Right lobe of liver (tissue), 6 donors: ENCODE measurements at places on chromosomes 2 and 18. TPM values are rescaled to one million over a fixed set of nuclear protein-coding genes. Genes with fewer than 3 reads are reported as not detected.

- DNase-seq: no peak
Measured at GRCh38 chr2:169190197-169190775, 120.9 kb downstream of the DHRS9 start.

GRCh38 chr18:79525556-79526467 is 130.1 kb downstream of the NFATC1 start:
- no peak for DNase-seq

GRCh38 chr2:187991389-187991788 is 300.3 kb upstream of the GULP1 start:
- no peak for DNase-seq

- DNase-seq: no peak
Measured at GRCh38 chr18:47978603-47979002, 48.1 kb upstream of the SMAD2 start.

DNA sequence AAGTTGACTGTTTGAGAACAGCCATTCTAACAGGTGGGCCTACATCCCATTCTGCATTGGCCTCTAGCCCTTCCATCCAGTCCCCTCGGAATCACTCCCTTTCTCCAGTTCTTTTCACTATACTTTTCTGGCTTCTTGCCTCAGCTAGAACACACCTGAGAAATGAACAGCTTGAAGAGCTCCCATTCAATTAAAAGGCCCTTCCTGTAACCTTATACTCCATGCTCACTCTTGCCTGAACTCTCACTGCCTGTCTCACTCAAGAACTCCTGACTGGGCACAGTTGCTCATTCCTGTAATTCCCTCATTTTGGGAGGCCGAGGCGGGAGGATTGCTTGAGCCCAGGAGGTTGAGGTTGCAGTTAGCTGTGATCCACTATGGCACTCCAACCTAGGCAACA is 23.6 kb downstream of the CHRNA1 start:
- no peak for DNase-seq

DNA sequence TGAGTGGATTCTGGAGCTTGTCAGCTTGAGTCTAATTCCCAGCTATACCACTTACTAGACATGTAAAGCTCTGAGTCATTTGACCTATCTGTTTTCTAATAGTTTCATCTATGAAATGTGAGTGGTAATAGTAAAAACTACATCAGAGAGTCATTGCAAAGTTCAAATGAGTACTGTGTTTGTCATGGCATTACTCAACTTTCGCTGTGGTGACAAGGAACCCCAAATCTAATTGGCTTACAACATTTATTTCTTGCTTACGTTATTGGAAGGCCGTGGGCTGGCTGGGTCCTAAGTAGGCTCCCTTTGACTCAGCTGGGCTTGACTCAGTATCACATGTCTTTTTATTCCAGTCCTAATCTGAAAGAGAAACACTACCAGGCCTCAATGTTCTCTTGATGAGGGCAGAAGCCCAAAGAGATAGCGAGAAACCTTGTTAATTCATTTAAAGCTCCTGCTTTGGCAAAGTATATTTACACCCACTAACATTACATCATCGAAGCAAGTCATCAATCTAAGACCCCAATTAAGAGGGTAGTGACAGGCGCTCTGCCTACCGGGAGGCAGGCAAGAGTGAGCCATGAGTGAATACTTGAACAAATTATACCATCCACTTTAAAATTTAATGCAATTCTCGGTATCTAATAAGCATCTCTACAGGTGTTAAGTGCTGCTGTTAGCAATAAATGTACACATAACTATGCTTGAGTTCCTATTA is 431.8 kb upstream of the SPHKAP start:
- no peak for DNase-seq

- peak; percentile 71 for DNase-seq
Measured at GRCh38 chr2:237743561-237744269, 54.9 kb upstream of the RBM44 start.

- DNase-seq: no peak
Measured at GRCh38 chr2:165833156-165833555, 39.1 kb upstream of the GALNT3 start.

DNA sequence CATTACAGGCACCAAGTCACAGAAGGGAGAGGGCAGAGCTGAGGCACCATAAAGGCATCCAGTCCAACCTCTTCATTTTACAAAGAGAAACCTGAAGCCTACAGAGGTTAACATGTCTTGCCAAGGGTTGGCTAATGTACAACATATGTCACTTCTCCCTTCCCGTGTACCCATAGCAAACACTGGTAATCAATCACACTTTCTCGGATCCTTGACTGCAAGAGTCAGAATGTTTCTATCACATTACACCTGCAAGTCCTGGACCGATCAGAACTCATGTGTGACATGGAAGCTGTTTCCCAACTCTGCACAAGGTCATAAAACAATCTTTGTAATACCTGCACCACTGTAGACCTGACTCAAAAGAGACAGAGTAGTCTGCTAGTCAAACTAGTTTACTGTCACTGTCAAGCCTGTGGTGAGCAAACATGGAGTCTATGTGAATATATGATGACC is 6.0 kb downstream of the ANKRD44 start:
- DNase-seq: no peak

DNA sequence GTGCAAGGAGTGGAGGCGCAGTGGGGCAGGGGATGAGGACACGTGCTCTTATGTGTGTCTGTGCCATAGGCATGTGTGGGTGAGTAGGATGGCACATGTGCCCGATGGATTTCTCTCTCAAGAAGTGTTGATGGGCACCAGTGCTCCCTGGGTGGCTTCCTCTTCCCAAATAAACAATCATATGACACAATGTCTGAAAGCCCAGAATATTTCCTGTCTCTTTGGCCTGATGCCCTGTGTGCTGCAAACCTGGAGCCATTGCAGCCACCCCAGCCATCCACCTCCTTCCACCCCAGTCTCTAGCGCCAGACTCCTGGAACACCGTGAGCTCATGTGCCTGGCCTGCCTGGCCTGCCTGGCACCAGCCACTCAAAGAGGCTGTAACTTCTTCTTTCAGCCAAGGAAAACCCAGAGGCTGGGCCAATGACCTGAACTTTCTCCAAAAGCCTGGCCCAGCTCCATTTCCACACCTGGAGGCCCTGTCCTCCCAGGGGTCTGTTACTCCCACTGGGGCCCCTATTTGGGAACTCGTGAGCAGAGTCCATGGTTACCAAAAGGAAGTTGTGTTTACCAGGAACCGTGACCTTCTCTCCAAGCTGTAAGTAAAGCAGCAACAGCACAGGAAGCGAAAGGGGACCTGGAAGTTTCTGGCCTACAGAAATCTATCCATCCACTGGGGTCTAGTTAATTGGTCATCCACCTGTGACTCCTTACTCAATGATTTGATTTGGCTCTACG is 9.5 kb upstream of the ZBTB7C start:
- DNase-seq: no peak

DNA sequence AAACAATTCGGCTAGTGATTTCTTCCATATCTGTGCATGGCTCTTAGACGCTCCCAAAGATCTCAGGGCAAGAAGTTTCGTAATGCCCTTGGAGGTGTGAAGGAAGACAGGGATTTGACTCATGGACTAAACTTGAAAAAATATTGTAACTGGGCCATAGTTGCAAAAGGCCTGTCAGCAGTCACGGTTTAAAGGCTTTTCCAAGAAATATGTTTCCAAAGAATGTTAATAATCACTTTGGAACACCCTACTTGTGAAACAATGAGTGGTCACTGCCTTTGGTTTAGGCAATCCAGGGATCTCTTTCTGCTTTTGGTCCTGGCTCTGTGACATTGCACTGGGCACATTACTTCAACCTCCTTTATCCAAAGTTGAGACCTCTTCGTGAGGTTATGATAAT is 102.5 kb upstream of the RASGRP3 start:
- no peak for DNase-seq

- no peak for DNase-seq
Measured at GRCh38 chr2:3442185-3442584, 62.7 kb downstream of the TRAPPC12 start.

DNA sequence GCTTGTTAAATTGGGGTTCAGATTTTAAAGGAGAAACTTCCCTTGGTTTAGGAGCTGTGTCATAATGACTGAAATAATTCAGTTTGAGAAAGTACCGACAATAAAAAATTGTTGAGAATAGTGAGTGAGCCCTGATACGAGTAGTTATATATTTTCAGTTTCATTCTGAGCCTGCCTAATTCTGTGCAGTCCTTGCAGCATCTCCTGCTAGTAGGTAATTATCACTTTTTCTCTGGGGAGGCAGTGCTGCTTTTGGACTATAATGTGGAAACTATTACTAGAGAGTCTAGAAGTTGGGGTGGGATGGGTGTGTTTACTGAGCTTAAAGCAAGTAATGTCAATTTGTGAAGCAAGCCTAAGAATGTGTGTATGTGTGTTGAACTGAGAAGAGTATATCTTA is 21.7 kb downstream of the ZNF638 start:
- DNase-seq: no peak

DNA sequence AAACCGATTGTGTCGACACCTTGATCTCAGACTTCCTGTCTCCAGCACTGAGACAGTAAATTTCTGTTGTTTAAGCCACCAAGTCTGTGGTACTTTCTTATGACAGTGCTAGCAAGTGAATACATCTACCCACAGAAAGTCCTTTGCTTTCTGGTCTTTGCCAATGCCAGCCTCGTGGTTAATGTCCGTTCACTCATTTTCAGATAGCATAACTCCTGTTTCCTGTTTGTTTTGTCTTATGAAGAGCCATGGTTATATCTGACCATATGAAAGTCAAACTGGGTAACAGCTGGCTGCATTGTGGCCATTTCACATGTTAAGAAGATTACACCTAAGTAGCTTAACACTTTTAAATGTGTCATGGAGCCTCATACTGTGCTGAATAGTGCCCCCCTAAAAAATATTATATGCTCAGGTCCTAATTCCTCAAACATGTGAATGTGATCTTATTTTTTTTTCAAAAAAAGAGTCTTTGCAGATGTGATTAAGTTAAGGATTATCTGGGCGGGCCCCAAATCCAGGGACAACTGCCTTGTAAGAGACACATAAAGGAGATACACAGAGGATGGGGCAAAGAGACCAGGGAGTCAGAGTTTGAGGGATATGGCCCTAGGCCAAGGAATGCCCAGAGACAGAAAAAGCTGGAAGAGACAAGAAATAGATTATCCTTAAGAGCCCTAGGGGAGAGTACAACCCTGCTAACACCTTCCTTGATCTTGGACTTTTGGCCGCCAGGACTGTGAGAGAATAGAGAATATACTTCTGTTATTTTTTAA is 118.0 kb downstream of the KCNE4 start:
- DNase-seq: no peak

GRCh38 chr2:234001380-234002160 is 48.9 kb upstream of the SPP2 start:
- no peak for DNase-seq

- DNase-seq: no peak
Measured at GRCh38 chr18:37582261-37582660, 16.7 kb upstream of the CELF4 start.

- peak; percentile 64 for DNase-seq
Measured at GRCh38 chr18:79402977-79403722, 7.4 kb downstream of the NFATC1 start.

- DNase-seq: no peak
Measured at GRCh38 chr18:54396760-54397159, 39.1 kb downstream of the C18orf54 start.

DNA sequence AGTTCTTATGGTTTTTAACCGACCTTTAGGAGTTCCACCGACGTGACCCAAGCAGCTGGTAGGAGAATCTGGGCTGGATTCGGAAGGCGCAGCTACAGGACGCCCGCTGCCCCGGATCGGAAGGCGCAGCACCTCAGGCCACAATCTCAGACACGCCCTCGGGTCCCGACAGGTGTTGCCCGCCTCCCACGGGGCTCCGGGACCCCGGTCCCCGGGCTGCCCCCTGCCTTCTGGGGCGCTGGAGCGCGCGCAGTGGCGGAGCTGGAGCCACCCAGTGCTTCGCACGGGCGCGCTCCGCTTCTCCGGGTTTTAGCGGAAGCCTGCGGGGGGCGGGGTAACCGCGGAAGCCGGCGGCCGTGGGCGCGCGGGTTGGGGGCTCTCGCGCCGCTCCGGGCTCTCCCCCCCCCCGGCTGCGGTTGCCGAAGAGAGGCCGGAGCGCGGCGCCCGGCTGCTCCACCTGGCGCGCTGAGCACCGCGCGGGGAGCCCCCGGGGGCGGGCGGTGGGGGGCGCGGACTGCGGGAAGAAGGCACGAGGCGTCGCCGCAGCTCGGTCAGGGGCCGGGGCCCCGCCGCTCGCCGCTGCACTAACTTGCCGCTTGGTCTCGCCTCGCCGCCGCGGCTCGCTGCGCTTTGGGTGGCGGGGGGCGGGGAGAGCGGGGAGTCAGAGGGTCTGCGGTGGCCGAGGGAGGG is 718.8 kb downstream of the DPP10 start:
- no peak for DNase-seq

DNA sequence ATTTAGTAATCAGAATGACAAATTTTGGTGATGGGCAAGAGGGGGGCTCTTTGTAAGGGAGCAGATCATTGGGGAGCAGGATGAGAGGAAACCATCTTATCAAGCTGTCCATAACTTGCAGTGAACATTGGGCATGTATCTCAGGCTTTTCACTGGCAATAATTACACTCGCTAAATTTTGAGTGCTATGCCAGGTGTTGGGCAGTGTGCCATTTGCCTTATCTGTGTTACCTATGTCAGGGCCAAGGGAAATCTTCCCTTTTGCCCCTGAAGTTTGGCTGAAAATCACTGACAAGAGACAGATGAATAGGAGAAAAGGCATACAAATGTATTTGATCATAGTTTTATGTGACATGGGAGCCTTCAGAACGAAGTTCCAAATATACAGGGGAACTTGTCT is 39.0 kb downstream of the NOSTRIN start:
- no peak for DNase-seq

- DNase-seq: no peak
Measured at GRCh38 chr2:113328043-113328442, 49.3 kb upstream of the PAX8 start.

GRCh38 chr2:176751314-176752227 is 461.0 kb upstream of the HNRNPA3 start:
- DNase-seq: no peak

GRCh38 chr2:225536036-225536435 is 136.5 kb downstream of the NYAP2 start:
- no peak for DNase-seq

SERPINB13 gene
- total RNA-seq: not detected

TMEM37 gene
- total RNA-seq: 70.5 TPM

SERPINB7 gene
- total RNA-seq: not detected

HDLBP gene
- total RNA-seq: 397 TPM

CHPF gene
- total RNA-seq: 177 TPM

POTEC gene
- total RNA-seq: not detected

SETBP1 gene
- 16.9 TPM for total RNA-seq
